Activated naive CD8-positive, alpha-beta T cell treated with anti-CD3 and anti-CD28 coated beads, Interleukin-2, amount 50 U/mL, for 24 hours (primary cell): ENCODE measurements at places on chromosomes 12 and 14.
A peak's percentile ranks its signal among the peaks of the same experiment; 100 is the strongest.

DNA sequence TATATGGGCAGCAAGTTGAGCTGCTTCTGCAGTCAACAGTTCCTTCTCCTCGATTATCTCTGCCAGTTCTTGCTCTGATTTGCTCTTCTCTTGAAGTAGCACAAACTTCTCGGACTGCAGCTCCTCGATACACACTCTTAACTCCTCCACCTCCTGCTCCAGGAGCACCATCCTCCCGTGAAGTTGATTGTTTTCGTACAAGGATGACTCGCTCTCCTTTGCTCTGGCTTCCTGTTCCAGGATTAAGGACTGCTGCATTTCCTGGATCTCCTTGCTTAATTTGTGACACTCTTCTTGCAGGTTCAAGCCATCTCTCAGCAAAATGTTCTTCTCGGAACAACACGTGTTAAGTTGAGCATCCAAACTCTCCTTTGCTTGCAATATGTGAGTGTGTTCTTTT lies 56.2 kb upstream of the VPS33A start:
- no peak overlapping the region for H3K27ac ChIP-seq
- peaks cover 7% of the 10 kb centered on the region for H3K4me1 ChIP-seq
- no peaks in the 10 kb centered on the region for H3K27me3 ChIP-seq
- H3K4me3 ChIP-seq, result no peak overlapping the region

DNA sequence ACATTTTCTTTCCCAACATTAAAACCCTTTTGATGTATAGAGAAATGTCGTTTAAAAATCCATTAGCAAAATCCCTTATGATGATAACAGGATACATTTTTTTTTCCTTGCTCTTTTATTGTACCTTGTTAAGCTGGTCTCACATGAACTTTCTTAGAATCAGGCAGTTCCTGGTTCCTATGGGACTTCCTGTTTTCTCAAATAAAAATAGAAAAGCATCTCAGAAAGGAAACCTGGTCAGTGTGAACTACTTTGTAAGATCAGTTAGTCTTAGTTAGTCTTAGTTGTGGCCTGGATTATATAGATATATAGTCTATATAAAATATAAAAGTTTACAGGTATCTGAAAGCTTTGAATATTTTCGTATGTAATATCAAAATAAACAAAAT lies 40.3 kb downstream of the LEMD3 start:
- H3K4me1 ChIP-seq, result peaks cover 60% of the 10 kb centered on the region
- no peaks in the 10 kb centered on the region for H3K27me3 ChIP-seq
- peak overlapping the region; percentile 87 for H3K27ac ChIP-seq
- peaks cover 30% of the 10 kb centered on the region for H3K36me3 ChIP-seq

DNA sequence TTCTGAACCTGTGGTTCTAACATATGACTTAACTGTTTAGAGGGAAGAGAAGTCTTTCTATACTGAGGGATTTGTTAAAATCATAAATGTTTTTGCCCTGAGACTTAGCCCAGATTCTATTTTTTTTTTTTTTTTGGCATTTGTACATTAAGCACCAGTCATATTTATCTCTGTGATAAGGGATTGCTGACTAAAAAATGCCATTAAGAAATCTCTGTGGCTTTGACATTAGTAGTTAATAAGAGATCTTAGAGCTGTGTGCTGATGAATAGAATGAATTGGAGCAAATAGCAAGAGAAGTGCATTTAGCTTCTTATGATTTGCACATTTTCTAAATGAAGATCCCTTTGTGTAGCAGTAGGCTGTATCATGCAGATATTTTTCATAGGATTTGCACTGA lies 32.5 kb downstream of the NFYB start:
- no peak for DNase-seq
- H3K36me3 ChIP-seq, result peaks cover 3% of the 10 kb centered on the region
- H3K27me3 ChIP-seq, result no peaks in the 10 kb centered on the region

DNA sequence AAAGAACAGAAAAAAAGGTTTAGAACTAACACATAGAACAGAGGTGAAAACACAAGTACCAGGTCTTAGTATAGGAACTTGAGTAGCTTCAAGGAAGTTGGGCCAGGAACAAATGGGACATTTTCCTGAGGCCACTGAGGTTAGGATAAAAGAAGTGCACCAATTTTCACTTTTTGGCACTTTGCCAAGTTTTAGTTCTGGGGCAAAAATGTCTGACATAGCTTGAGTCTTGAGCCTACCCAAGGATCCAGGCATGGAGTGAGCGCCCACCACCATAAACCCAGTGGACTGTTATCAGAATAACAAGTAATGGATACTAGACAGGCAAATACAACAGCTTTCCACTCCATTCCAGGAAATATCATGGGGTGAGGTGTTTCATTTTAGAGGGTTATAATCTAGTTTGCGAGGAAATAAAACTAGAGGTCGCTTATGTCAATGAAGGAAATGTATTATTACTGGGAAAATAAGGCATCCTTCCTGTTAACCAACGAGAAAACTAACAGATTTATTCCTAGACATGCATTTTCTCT lies 199.7 kb upstream of the HMGA2 start:
- peaks cover 18% of the 10 kb centered on the region for H3K27me3 ChIP-seq
- H3K4me3 ChIP-seq, result no peak overlapping the region
- H3K4me1 ChIP-seq, result no peaks in the 10 kb centered on the region
- no peak overlapping the region for H3K27ac ChIP-seq
- no peak for DNase-seq

- H3K36me3 ChIP-seq, result peaks cover 28% of the 10 kb centered on the region
- peak within 1 kb of the TSS; percentile 94 for H3K27ac ChIP-seq
These were observed at the start of gene DGKA for GRCh38 chr12:55930771-55931316. Gene DGKA, plus strand, starts transcription at chr12:55931162. Its CDS starts 5,342 bp downstream, at chr12:55936504.

DNA sequence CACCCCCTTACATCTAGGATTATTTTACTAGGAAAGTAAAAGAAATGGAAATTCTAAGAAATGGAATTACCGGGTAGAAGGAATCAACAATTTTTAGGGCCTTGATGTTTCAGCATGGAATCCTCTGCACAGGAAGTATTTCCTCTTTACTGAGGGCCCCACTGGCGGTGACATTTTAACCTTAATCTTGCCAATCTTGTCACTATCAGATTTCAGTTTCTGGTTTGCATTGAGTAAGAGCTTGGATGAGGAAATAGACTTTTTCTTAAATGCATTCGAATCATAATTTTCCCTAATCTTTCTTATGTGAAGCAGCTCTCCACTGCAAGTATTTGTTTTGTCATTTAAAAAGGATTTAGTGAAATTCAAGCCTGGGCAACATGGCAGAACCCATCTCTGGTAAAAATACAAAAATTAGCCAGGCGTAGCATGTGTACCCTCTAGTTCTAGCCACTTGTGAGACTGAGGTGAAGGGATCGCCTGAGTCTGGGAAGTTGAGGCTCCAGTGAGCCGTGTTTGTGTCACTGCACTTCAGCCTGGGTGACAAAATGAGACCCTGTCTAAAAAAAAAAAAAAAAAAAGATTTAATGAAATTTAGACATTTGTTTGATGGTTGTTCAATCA lies 40.7 kb downstream of the TPCN1 start:
- peak overlapping the region; percentile 72 for H3K27ac ChIP-seq
- H3K4me3 ChIP-seq, result peak overlapping the region; percentile 47
- DNase-seq, result peak; percentile 30
- peaks cover 31% of the 10 kb centered on the region for H3K36me3 ChIP-seq
- H3K27me3 ChIP-seq, result no peaks in the 10 kb centered on the region

- H3K27me3 ChIP-seq, result peaks cover 6% of the 10 kb centered on the region
- peaks cover 2% of the 10 kb centered on the region for H3K4me1 ChIP-seq
- no peaks in the 10 kb centered on the region for H3K36me3 ChIP-seq
- H3K27ac ChIP-seq, result no peak overlapping the region
- no peak overlapping the region for H3K4me3 ChIP-seq
These were observed 6.1 kb upstream of the KRT18 start for GRCh38 chr12:52942901-52943181.

DNA sequence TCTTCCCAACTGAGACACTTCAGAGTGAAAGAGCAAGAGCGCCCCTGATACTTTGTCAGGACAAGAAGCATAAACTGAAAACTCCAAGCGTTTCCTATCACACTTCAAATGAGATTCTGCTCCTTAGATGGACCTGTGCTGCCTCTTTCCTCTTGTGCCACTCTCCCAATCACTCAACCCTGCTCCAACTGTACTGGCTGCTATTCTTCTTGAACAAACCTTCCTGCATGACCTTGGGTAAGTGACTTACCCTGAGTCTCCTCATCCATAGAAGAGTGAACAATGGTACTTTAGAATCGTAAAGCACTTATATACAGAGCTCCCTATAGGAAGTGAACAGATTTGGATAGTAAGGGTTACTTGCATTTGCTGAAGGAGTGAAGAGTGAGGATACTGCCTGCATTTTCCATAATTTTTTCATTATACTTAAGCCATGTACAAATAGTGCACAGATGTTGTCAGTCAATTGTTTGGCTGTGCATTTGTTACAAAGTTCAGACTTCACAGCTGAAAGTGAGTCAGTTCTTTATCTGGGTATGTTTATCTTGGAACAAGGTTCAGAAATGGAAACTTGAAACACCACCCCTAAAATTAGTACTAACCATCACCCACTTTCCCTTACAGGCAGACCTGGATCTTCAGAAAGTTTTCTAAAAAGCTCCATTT lies 10.8 kb downstream of the MTERF2 start:
- H3K27ac ChIP-seq, result peak overlapping the region; percentile 1
- no peak overlapping the region for H3K4me3 ChIP-seq
- no peak for DNase-seq

GRCh38 chr12:131211340-131211938 lies 257.7 kb downstream of the ADGRD1 start:
- H3K4me3 ChIP-seq, result no peak overlapping the region
- peaks cover 8% of the 10 kb centered on the region for H3K27me3 ChIP-seq
- H3K4me1 ChIP-seq, result peaks cover 25% of the 10 kb centered on the region
- no peak for DNase-seq

DNA sequence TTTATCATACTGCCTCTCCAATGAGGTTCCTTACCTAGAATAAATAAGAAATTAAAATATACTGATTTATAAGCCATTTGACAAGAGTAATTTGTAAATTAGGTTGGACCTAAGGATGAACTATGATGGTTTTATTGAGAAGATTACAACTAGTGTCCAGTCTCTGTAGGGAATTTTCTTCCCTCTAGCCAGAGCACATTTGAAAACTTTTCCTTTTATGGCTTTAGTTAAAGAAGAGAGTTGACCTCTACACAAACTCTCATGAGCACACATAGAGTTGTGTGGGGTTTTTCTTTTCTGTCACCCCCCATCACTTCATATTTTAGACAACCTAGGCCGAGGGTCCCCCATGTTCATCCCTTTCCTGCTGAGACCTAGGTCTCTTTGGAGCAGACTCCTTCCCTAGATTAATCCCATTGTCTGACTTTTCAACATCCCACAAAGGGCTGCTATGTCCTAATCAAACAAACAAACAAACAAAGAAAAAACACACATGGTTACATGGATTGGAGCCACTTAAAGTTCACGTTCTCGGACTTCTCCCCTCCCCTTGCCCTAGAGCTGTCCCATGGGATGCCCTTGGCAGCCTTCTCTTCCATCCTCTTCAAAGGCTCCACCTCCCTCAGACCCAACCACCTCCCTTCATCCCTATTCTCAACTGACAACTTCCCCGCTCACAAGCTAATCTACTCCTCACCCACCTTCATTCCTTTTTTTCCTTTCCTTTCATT lies 40.7 kb downstream of the GPR135 start:
- H3K4me1 ChIP-seq, result no peaks in the 10 kb centered on the region
- H3K36me3 ChIP-seq, result no peaks in the 10 kb centered on the region
- no peak overlapping the region for H3K4me3 ChIP-seq
- DNase-seq, result no peak
- no peak overlapping the region for H3K27ac ChIP-seq
- no peaks in the 10 kb centered on the region for H3K27me3 ChIP-seq

- H3K27me3 ChIP-seq, result no peaks in the 10 kb centered on the region
- DNase-seq, result no peak
- no peak overlapping the region for H3K4me3 ChIP-seq
- H3K4me1 ChIP-seq, result no peaks in the 10 kb centered on the region
These were observed 39.6 kb downstream of the CCDC85C start for GRCh38 chr14:99564256-99564925.

- H3K27ac ChIP-seq, result no peak overlapping the region
- no peak for DNase-seq
- no peaks in the 10 kb centered on the region for H3K4me1 ChIP-seq
- no peaks in the 10 kb centered on the region for H3K27me3 ChIP-seq
- no peaks in the 10 kb centered on the region for H3K36me3 ChIP-seq
- H3K4me3 ChIP-seq, result no peak overlapping the region
These were observed 280.0 kb downstream of the SLC6A15 start for GRCh38 chr12:84632556-84632955.

GRCh38 chr12:25717552-25717951 lies 164.5 kb upstream of the LMNTD1 start:
- H3K36me3 ChIP-seq, result no peaks in the 10 kb centered on the region
- H3K27me3 ChIP-seq, result no peaks in the 10 kb centered on the region
- no peak overlapping the region for H3K4me3 ChIP-seq
- no peaks in the 10 kb centered on the region for H3K4me1 ChIP-seq
- no peak overlapping the region for H3K27ac ChIP-seq

- H3K27ac ChIP-seq, result no peak overlapping the region
- peaks cover 12% of the 10 kb centered on the region for H3K27me3 ChIP-seq
- no peaks in the 10 kb centered on the region for H3K36me3 ChIP-seq
- DNase-seq, result no peak
These were observed 7.3 kb downstream of the STXBP6 start for GRCh38 chr14:25042362-25043299.

GRCh38 chr12:97513950-97514349 lies 51.3 kb downstream of the RMST start:
- no peak for DNase-seq
- H3K27me3 ChIP-seq, result no peaks in the 10 kb centered on the region

DNA sequence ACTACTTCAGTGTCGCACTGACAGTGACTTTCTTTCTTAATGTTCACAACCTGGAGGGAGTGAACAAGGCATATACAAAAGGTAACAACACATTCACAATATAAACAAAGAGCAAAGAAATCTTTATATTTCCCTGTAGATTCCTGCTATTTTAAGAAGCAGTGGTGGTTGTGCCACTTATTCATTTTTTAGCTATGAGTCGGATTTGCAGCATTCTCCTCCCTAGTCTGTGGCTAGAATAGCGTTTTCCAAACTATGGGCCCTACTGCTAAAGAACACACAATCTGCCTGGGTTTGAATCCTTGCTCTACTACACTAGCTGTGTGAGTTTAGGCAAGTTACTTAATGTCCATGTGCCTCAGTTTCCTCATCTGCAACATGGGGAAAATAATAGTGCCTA lies 18.6 kb upstream of the MDM1 start:
- no peak overlapping the region for H3K27ac ChIP-seq
- no peaks in the 10 kb centered on the region for H3K27me3 ChIP-seq
- no peaks in the 10 kb centered on the region for H3K36me3 ChIP-seq
- H3K4me3 ChIP-seq, result no peak overlapping the region
- no peak for DNase-seq
- H3K4me1 ChIP-seq, result peaks cover 11% of the 10 kb centered on the region
